ENCODE measurements at places on chromosomes 11 and 22.

- peak; percentile 94 for DNase-seq
Observed at GRCh38 chr11:61890529-61891330, 615 bp downstream of the FADS3 start.

GRCh38 chr11:125954123-125954944 lies 8.5 kb downstream of the VSIG10L2 start:
- no peak for DNase-seq

- DNase-seq = no peak
Observed at GRCh38 chr11:32313477-32313876, 121.9 kb downstream of the WT1 start.

- DNase-seq = no peak
Observed at GRCh38 chr11:96481204-96481603, 91.4 kb downstream of the JRKL start.

GRCh38 chr22:37562049-37562875 lies 2.0 kb downstream of the CDC42EP1 start:
- no peak for DNase-seq

Measured in islet precursor cell (in vitro differentiated cells).